HS-5 (cell line): ENCODE measurements at places on chromosomes 7 and 10.

- DNase-seq = no peak
Measured at GRCh38 chr10:12812571-12812970, 188.9 kb downstream of the CCDC3 start.

GRCh38 chr7:141700848-141701371 is 1.1 kb downstream of the DENND11 start:
- DNase-seq = no peak

- no peak for DNase-seq
Measured at GRCh38 chr10:94052281-94052680, 58.5 kb downstream of the PLCE1 start.

GRCh38 chr10:10538326-10538725 is 479.3 kb upstream of the CELF2 start:
- no peak for DNase-seq

GRCh38 chr7:15678653-15679052 is 7.8 kb downstream of the MEOX2 start:
- no peak for DNase-seq

GRCh38 chr10:6741541-6741941 is 161.5 kb upstream of the PRKCQ start:
- no peak for DNase-seq

GRCh38 chr10:103828107-103828506 is 27.3 kb downstream of the SH3PXD2A start:
- no peak for DNase-seq

GRCh38 chr7:30584415-30584814 is 10.3 kb upstream of the GARS1 start:
- DNase-seq = no peak

DNA sequence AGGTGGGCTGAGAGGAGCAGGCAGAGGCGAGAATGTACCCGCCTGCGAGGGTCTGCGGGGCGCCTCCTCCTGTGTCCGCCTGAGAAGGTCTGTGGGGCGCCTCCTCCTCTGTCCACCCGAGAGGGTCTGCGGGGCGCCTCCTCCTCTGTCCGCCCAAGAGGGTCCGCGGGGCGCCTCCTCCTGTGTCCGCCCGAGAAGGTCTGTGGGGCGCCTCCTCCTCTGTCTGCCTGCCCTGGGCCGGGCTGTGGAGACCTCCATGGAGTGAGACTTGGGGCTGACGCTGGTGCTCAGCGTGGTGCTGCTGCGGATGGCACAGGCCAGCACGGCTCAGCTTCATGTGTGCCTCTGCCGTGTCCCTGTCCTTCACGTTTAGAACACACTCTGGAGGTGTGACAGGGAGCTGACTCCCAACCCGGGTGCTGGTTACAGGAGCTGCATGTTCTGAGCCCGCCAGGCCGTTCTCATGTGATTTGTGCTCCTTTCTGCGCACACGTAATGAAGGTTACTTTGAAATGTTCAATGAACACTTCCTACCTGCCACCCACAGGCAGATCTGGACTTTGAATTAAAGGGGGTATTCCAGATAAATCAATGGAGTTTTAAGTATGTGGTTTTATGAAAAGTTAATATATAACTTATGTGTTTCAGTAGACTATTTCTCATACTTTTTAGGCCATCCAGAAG is 20.5 kb upstream of the GET4 start:
- no peak for DNase-seq

DNA sequence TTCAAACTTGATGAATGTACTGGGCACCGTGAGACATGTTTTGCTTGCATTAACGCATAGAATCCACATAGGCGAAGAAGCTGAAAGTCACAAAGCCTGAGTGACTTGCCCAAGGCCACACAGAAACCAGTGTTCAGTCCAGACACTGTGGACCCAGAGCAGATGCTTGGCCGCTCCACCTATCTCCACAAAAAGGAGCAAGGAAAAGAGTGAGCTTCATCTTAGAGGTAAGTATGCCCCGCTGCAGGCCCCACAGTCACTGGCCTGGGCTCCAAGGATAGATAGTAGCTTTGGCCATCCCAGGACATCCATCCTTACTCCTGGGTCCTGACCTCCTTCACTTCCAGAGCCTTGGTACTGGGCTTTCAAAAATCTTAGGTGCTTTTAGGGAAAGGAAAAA is 60.1 kb upstream of the SAMD8 start:
- no peak for DNase-seq

GRCh38 chr7:1397491-1398327 is 61.6 kb downstream of the MICALL2 start:
- peak; percentile 38 for DNase-seq

GRCh38 chr10:22230158-22230833 is 12.5 kb upstream of the EBLN1 start:
- DNase-seq = no peak

DNA sequence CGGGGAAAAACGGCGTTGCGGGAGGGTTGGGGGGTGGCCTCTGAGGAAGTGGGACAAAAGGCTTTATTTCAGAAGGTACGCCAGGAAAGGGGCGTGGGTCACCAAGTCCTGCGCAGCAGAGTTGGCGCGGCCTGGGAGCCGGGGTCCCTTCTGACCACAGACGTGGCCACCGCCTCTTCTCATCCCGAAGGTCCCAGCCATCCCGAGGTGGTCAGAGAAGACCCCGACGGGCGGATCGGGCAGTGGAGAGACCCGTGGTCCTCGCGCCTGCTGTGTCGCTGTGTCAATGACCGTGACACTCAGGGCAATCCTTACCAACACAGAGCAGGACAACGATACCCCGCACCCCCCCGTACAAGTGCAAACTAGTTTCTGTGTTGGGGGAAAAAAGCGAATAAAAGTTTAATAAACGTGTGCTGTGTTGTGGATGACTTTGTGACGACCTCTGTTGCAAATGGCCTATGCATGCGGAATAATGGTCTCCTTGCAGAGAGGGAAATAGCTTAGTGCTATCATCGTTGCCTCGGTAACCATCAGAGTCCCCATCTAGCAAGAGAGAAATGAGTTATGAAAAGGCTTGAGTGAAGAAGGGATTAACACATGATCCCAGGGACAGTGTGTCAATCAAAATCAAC is 19.4 kb upstream of the GATA3 start:
- DNase-seq = no peak

- no peak for DNase-seq
Measured at GRCh38 chr10:71748671-71749191, 24.6 kb downstream of the VSIR start.

GRCh38 chr10:132946806-132947546 is 4.6 kb upstream of the CFAP46 start:
- DNase-seq = no peak

- DNase-seq = no peak
Measured at GRCh38 chr10:49761201-49761788, 828 bp downstream of the OGDHL start.

- no peak for DNase-seq
Measured at GRCh38 chr10:128149267-128150014, 23.2 kb upstream of the MKI67 start.

- no peak for DNase-seq
Measured at GRCh38 chr7:101164071-101164840, 1.1 kb downstream of the VGF start.

DNA sequence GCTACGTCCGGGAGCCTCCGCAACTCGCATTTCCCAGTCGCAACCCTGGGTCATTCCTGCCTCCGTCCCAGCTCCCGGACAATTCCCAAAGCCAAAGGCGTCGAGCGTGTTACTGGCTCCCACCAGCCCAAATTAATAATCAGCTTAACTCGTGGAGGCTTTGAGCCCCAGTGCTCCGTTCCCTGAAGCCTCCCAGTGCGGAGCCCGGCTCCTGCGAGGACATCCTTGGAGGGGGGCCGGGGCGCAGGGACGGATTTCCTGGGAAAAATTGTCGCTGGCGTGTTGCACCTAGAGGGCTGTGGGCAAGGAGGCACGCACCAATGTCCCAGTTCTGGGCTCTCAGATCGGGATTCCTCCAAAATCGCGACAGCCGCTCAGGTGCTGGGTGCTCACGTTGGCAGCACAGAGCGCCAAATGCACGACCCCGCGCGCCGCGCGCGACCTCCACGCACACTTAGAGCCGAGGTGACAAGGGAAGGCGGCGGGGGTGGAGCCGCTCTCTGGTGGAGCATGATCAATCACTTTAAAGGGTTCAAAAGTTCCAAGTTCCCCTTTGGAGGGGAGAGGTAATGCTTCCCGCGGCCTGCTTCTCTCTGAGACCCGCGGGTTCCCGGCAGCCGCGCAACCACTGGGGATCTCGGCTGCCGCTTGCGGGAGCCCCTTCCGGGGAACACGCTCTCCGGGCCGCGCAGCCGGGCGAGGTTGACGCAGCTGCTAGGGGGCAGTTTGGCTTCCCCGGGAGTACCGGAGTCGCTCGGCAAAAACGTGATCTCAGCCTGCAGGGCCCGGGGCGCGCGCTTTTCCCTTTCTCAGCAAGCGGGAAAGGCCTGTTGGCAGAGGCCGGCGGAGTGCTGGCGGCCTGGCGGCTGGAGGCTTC is 25.5 kb downstream of the SKIDA1 start:
- DNase-seq = no peak

GRCh38 chr10:126314863-126315493 is 73.3 kb downstream of the ADAM12 start:
- no peak for DNase-seq

DNA sequence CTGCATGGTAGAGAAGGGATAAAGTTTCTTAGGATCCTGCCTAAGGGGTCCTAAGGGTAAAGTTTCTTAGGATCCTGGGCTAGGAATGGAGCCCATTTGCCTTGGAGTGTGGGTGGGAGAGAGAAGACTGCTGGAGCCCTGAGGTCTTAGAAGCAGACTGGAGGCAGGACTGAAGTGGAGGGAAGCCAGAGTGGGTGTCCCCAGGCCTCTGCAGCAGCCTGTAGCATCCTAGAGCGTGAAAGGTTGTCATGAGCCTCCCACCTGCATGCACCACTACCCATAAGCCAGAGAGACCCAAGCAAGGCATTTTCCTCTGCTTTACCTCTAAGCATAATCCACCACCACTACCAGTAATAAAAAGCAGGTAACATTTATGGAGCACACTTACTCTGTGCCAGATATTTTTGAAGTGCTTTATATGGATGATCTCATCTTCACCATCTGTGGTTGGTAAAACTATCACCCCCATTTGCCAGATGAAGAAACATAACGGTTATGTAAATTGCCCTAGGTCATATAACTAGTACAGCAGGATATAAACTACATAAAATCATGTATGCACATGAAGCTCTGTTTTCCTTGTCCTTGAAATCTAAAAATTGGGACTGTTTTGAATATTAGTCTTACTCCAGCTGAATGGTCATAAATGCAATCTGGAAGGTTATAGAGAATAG is 103.5 kb upstream of the CCDC6 start:
- no peak for DNase-seq

DNA sequence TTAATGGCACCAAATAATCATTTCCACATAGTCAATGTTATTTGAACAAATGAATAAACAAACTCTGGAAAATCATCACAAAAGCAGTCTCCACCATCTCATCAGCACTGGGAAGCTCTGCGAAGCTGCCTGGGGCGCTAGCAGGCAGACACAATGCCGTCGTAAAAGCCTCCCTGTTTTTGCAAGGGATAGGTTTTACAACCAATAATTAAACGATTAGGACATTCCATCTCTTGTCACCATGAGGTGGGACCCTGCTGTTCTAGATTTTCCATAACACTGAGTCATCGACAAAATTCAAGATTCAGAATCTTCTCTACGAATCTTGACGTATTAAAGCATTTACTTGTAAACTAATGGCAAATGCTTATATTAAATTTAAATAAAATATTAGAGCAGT is 172.8 kb upstream of the AKR1E2 start:
- no peak for DNase-seq

DNA sequence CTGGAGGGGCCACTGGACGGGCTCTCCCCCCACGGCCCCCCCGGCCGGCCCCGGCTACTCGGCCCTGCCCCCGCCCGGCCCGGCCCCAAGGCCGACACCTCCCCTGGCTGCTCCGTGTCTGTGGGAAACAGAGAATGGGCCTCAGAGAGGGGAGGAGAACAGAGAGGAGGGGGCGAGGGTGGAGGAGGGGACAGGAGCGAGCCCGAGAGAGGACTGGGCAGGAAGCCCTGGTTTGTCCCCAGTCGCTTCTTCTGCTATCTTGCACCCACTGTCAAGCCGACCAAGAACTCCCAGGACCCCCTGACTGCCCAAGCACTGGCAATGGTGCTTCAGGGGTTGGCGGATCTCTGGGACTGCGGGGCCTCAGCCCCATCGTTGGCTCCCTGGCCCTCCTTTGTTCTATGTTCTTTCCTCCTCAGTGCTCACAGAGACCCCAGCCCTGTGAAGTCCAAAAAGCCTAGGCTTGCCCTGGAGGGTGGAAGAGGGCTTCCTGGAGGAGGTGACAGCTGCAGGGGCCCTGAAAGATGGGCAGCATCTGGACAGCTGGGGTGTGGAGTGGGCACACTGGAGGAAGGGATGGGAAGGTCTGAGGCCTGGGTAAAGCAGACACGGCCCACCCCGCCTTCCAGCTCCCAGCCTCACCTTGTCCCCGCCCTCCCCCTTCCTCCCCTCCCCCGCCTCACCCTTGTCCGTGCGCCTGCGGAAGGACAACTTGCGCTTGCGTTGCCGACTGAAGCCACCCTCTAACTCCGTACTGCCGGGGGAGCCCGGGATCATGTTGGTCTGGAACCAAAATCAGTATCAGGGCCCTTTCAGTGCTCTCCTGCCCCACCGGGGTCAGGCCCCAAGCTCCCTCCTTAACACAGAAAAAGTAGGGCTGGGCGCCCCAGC is 30.1 kb downstream of the KCNH2 start:
- DNase-seq = no peak

- DNase-seq = no peak
Measured at GRCh38 chr10:62075912-62076311, 174.4 kb downstream of the ARID5B start.

GRCh38 chr10:34454590-34455261 is 360.4 kb downstream of the PARD3 start:
- no peak for DNase-seq

GRCh38 chr10:34978080-34978479 is 112.1 kb downstream of the CUL2 start:
- no peak for DNase-seq

DNA sequence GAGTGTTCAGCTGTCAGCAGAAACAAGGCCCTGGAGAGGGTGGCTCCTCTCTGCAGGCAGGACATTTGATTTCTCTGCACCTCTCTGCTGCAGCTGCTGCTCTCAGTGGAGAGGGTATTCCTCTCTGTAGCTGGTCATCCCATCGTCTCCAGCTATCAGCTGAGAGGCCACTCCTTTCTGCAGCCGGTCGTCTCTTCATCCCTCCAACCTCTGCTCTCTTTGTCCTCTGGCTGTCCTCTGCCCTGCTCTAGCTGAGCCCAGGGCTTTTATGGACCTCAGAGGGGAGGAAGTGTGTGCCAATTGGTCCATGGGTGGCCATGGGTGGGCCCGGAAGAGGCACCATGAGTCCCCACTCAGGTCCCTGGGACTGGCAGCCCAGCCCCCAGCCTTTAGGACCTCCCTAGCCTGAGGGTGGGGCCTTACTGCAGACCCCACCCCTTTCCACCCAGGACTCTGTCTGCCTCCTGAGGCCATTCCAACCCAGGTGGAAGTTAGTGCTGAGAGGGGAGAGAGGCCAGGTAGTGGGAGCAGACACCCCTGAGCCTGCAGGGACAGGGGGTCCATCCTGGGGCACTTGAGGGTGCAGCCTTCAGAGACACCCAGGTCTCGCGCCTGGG is 26.2 kb upstream of the CDCA7L start:
- DNase-seq = no peak

GRCh38 chr10:97686301-97686961 is 610 bp downstream of the AVPI1 start:
- DNase-seq = no peak
